ENCODE measurements at places on chromosomes 1 and 21. TPM values are rescaled to one million over a fixed set of nuclear protein-coding genes. Genes with fewer than 3 reads are reported as not detected.

DNA sequence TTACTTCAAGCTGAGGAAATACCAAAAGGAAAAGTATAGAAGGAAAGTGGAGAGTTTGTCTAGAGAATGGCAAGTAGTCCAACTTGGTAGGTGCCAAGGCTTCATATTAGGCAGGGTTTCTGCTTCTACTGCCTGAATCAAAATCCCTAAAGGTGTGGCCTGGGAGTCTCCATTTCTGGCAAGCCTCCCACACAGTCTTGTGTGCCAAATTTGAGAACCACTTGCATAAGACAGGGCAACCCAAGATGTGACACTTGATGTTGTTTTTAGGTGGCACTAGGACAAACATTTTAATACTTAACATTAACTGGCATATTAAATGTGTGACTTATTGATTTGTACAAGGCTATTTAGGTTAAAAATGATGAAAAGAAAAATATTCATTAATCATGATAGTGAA lies 60.1 kb downstream of the ATG4C start:
- no peak overlapping the region for H3K4me3 ChIP-seq
- H3K27me3 ChIP-seq: no peaks in the 10 kb centered on the region
- H3K4me1 ChIP-seq: no peaks in the 10 kb centered on the region
- no peak overlapping the region for H3K27ac ChIP-seq
- H3K36me3 ChIP-seq: no peaks in the 10 kb centered on the region

TMEM51 gene
- total RNA-seq: 6.9 TPM

DNA sequence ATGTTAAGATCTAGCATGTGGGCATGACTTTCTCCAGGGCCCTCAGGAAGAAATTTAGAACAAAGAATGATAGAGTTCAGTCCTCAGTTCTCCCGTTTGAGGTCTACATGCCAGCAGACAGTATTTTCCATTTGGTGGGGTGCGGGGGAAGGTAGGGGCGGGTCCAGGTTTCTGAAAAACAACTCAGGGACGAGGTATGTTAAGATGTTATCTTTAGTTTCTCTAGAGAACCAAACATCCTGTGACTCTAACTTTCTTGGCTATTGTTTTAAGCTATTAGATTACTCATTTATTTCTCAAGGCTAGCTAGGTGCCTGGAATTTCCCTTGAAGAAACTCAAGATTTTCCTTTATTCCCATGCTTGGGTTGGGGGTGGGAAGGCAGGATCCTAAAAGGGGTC lies 42.3 kb upstream of the SYT14 start:
- peaks cover 42% of the 10 kb centered on the region for H3K4me1 ChIP-seq
- peak overlapping the region; percentile 26 for H3K4me3 ChIP-seq
- H3K27me3 ChIP-seq: no peaks in the 10 kb centered on the region
- H3K27ac ChIP-seq: peak overlapping the region; percentile 97
- no peaks in the 10 kb centered on the region for H3K36me3 ChIP-seq

GRCh38 chr21:30138483-30138882 lies 28.1 kb downstream of the CLDN17 start:
- no peaks in the 10 kb centered on the region for H3K27me3 ChIP-seq
- H3K4me3 ChIP-seq: no peak overlapping the region
- H3K27ac ChIP-seq: no peak overlapping the region

ETV3L gene
- not detected for total RNA-seq

GRCh38 chr1:175397103-175397502 lies 204.5 kb upstream of the KIAA0040 start:
- H3K27ac ChIP-seq: no peak overlapping the region
- no peak for DNase-seq
- no peaks in the 10 kb centered on the region for H3K36me3 ChIP-seq
- H3K4me3 ChIP-seq: no peak overlapping the region
- H3K4me1 ChIP-seq: no peaks in the 10 kb centered on the region
